Calu3 (cell line): ENCODE measurements at places on chromosomes 2 and 18. TPM values are rescaled to one million over a fixed set of nuclear protein-coding genes. Genes with fewer than 3 reads are reported as not detected.

Gene SCN3A
- 0.09 and 1.3 TPM in 2 replicates for total RNA-seq

Gene GRB14
- total RNA-seq: 16.6 and 18.4 TPM in 2 replicates

Gene RAX
- not detected in 2 replicates for total RNA-seq

Gene TUBB8B
- 0.32 and 0.35 TPM in 2 replicates for total RNA-seq

DNA sequence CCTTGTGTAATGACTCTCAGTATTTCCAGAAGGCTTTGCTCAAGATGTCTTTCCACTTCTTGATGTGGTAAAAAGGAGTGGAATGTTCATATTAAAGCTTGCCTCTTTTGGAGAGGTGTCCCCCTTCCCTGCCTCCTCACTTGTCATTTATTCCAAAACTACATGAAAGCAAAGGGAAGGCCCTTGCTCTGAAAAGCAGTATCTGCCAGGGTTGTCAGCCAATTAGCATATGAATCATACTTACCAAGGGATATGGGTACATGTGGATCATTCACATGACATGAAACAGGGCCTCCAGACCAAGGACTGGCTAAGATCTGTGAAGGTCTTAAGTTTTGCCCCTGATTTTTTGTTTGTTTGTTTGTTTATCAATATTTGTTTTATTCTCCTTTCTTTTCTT, 31.3 kb downstream of the ANXA4 start:
- no peak for DNase-seq
- no peak overlapping the region for H3K4me3 ChIP-seq
- H3K36me3 ChIP-seq: peaks cover 89% of the 10 kb centered on the region
- H3K4me1 ChIP-seq: peaks cover 91% of the 10 kb centered on the region
- H3K27ac ChIP-seq: peak overlapping the region; percentile 82
- no peaks in the 10 kb centered on the region for H3K27me3 ChIP-seq

DNA sequence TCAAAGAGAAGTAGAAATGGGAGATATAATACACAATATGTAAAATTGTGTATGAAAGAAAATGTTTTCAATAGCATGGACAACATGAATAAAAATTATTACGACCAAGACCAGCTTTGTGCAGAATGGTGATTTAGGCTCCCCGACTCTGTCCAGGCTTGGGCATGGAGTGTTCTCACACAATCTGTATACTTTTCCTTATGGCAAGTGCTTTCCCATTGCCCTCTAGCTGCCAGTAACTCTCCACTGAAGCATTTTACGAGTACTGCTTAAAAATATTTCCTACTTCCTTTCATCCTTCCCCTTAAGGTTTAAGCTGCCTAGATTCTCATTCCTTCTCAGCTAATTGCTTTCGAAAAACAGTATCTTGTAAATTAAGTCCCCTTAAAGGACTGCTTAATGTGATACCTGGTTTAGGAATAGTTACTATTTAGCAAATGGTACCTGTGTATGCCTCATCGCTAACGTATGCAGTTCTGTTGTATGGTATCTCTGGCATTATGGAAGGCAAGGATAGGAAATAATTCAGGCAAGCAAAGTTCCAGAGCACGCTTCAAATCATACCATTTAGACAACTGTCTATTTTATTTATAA, 714.6 kb downstream of the ERBB4 start:
- no peaks in the 10 kb centered on the region for H3K27me3 ChIP-seq
- H3K4me1 ChIP-seq: no peaks in the 10 kb centered on the region
- H3K27ac ChIP-seq: no peak overlapping the region
- H3K36me3 ChIP-seq: no peaks in the 10 kb centered on the region
- DNase-seq: no peak

- H3K27ac ChIP-seq: no peak overlapping the region
- H3K27me3 ChIP-seq: no peaks in the 10 kb centered on the region
- no peak for DNase-seq
- no peaks in the 10 kb centered on the region for H3K36me3 ChIP-seq
Measured at GRCh38 chr2:165844216-165844615, 50.2 kb upstream of the GALNT3 start.

GRCh38 chr18:57446322-57446721, 11.1 kb downstream of the ONECUT2 start:
- peak; percentile 77 for DNase-seq
- H3K27ac ChIP-seq: peak overlapping the region; percentile 79
- H3K4me1 ChIP-seq: peaks cover 92% of the 10 kb centered on the region

- no peaks in the 10 kb centered on the region for H3K27me3 ChIP-seq
- no peak for DNase-seq
- no peak overlapping the region for H3K27ac ChIP-seq
Measured at GRCh38 chr2:150606380-150607060, 119.1 kb upstream of the RND3 start.

- peaks cover 18% of the 10 kb centered on the region for H3K4me1 ChIP-seq
- peaks cover 5% of the 10 kb centered on the region for H3K36me3 ChIP-seq
- no peak overlapping the region for H3K27ac ChIP-seq
- peaks cover 78% of the 10 kb centered on the region for H3K27me3 ChIP-seq
- H3K4me3 ChIP-seq: peak overlapping the region; percentile 67
Measured at GRCh38 chr2:104852090-104852666, 1.7 kb upstream of the POU3F3 start.

DNA sequence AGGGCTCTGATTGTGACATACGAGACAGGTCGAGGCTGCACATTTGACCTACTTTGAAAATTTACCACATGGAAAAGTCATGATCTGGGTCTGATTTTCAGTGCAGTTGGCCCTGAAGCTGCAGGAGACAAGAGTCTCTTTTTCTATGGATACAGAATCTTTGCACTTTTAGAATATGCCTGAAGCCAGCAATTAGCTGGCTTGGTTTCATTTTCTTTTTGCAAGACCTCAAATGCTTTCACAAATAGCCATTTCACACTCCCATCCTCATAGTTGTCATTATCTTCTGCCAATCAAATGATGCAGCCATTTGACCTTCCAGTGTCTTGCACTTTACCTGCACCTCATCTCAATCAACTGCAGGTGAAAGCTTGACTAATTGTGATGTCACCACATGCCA, 59.0 kb downstream of the GPR39 start:
- no peak for DNase-seq
- no peaks in the 10 kb centered on the region for H3K36me3 ChIP-seq
- H3K4me1 ChIP-seq: no peaks in the 10 kb centered on the region
- no peak overlapping the region for H3K4me3 ChIP-seq

DNA sequence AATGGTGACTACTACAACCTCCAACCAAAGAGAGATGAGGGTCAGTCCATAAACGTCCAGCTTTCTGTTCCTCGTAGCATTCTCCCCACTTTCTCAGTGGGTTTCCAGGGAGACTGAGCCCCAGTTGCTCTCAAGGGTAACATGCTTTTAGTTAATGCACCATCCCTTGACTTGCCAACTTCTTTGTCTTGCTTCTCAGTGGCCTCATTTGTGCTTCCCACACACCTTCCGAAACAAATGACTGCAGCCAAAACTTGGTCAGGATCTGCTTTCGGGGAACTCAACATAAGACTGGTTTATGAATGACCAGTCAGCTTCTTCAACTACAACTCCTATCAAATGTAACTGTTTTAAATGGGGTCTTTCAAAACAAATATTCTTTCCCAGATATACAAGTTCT, 94.1 kb downstream of the COL6A3 start:
- peaks cover 33% of the 10 kb centered on the region for H3K27me3 ChIP-seq
- peaks cover 15% of the 10 kb centered on the region for H3K4me1 ChIP-seq
- no peak for DNase-seq
- no peak overlapping the region for H3K27ac ChIP-seq
- H3K4me3 ChIP-seq: no peak overlapping the region

GRCh38 chr2:160226367-160226766, 26.3 kb upstream of the ITGB6 start:
- H3K27ac ChIP-seq: peak overlapping the region; percentile 94
- H3K4me3 ChIP-seq: no peak overlapping the region
- no peaks in the 10 kb centered on the region for H3K27me3 ChIP-seq
- no peak for DNase-seq

DNA sequence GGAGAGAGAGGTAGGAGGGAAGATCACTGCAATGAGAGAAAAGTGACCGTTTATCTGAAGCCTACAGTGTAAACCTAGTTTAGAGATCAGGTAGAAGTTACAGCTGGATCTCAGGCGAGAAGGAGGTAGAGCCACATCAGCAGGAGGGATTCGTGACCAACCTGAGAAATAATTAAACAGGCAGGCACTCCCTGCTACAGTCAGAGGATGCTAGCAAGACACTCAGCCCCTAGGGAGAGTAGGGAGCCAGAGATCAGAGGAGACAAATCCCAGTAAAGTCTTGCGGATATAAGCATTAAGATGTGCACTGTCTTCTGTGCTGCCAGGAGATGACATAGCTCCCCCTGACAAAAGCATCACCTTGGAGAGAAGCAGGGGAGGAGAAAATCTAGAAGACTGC, 629.1 kb upstream of the SLC39A10 start:
- H3K4me1 ChIP-seq: peaks cover 24% of the 10 kb centered on the region
- peak overlapping the region; percentile 16 for H3K27ac ChIP-seq
- peak; percentile 10 for DNase-seq
- H3K36me3 ChIP-seq: no peaks in the 10 kb centered on the region
- H3K27me3 ChIP-seq: no peaks in the 10 kb centered on the region
- H3K4me3 ChIP-seq: no peak overlapping the region

- H3K4me1 ChIP-seq: no peaks in the 10 kb centered on the region
- H3K36me3 ChIP-seq: no peaks in the 10 kb centered on the region
- H3K4me3 ChIP-seq: no peak overlapping the region
Measured at GRCh38 chr2:211967234-211967633, 571.4 kb downstream of the ERBB4 start.

GRCh38 chr2:69918401-69918800, 3.5 kb downstream of the MXD1 start:
- peaks cover 55% of the 10 kb centered on the region for H3K36me3 ChIP-seq
- H3K27ac ChIP-seq: peak overlapping the region; percentile 93
- H3K4me1 ChIP-seq: peaks cover 18% of the 10 kb centered on the region
- H3K4me3 ChIP-seq: peak overlapping the region; percentile 76
- DNase-seq: no peak

- H3K36me3 ChIP-seq: no peaks in the 10 kb centered on the region
- no peak overlapping the region for H3K27ac ChIP-seq
- no peak overlapping the region for H3K4me3 ChIP-seq
- H3K4me1 ChIP-seq: peaks cover 8% of the 10 kb centered on the region
- H3K27me3 ChIP-seq: peaks cover 14% of the 10 kb centered on the region
Measured at GRCh38 chr2:237137626-237138323, 52.1 kb downstream of the COPS8 start.

- peaks cover 67% of the 10 kb centered on the region for H3K36me3 ChIP-seq
- H3K4me3 ChIP-seq: peak overlapping the region; percentile 92
- peak overlapping the region; percentile 83 for H3K27ac ChIP-seq
- H3K4me1 ChIP-seq: peaks cover 44% of the 10 kb centered on the region
- no peak for DNase-seq
Measured at GRCh38 chr18:23585007-23585871, 1.1 kb downstream of the NPC1 start.

DNA sequence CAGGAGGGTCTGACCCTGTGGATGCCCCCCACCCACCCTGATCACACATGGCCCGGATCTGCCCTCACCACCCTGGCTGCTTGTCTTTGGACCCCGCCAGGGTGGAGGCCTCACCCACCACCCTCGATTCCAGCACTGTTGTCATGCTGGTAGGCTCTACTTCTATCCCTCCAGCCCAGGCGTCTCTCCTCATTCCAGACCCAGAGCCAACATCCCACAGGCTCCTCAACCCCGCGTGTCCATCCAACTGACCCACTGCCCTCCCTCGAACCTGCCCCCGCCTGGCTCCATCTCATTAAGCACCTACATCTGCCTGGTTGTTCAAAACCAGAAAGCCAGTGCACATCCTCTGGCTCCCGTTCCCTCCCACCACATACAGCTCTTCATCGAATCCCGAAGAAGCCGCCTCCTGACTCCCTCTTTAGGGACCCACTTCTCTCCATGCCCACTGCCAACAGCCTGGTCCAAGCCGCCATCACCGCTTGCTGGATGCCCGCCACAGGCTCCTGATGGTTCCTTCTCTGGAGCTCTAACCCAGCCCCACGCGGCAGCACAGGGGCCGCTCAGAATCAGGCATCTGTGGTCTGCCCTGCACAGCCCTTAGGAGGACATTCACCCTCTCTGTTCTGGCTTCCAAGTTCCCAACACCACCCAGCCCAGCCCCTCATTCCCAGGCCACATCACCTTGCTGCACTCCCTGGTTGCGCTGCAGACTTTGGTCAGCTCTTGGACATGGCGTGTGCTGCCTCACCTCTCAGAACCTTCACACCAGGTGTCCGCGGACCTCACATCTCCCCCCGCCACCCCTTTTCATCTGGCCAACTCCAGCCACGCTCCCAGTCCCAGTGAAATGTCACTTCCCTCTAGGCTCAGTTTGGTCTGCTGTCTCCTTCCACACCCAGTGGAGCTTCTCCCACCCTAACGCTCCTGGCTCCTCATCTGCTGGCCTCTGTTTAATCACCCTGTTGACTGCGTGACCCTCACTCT, 43.0 kb downstream of the EMX1 start:
- no peak for DNase-seq
- no peaks in the 10 kb centered on the region for H3K4me1 ChIP-seq
- H3K36me3 ChIP-seq: no peaks in the 10 kb centered on the region
- no peaks in the 10 kb centered on the region for H3K27me3 ChIP-seq
- H3K27ac ChIP-seq: no peak overlapping the region
